ENCODE measurements at places on chromosomes 13 and 19.

GRCh38 chr19:1947651-1948209, 6.8 kb downstream of the CSNK1G2 start:
- DNase-seq, result no peak

DNA sequence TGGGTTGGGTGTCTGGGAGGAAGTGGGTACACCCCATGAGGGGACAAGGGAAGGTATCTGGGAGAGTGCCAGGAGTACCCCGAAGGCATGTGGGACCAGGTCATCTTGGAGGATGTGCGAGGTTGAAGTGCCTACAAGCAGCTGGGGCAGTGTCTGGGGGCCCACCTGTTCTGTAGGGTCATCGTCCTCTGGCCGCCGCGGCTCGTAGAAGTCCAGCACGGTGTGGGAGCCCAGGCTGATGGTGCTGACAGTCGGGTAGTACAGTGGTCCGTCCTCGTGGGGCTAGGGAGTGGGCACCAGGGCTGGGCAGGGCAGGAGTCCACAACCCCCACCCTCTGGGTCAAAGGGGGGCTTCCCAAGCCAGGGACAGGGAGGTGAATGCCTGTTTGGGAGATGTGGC, 1.8 kb upstream of the SYNE4 start:
- DNase-seq, result no peak

- DNase-seq, result no peak
Measured at GRCh38 chr13:105139380-105140285, 1395.8 kb downstream of the EFNB2 start.

DNA sequence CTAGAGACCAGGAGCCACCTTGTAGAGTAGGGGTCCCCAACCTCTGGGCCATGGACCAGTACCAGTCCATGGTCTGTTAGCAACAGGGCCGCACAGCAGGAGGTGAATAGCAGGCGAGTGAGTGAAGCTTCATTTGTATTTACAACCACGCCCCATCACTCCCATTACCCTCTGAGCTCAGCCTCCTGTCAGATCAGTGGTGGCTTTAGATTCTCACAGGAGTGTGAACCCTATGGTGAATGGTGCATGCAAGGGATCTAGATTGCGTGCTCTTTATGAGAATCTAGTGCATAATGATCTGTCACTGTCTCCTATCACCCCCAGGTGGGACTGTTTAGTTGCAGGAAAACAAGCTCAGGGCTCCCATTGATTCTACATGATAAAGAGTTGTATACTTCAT, 303.6 kb downstream of the KCNRG start:
- no peak for DNase-seq

DNA sequence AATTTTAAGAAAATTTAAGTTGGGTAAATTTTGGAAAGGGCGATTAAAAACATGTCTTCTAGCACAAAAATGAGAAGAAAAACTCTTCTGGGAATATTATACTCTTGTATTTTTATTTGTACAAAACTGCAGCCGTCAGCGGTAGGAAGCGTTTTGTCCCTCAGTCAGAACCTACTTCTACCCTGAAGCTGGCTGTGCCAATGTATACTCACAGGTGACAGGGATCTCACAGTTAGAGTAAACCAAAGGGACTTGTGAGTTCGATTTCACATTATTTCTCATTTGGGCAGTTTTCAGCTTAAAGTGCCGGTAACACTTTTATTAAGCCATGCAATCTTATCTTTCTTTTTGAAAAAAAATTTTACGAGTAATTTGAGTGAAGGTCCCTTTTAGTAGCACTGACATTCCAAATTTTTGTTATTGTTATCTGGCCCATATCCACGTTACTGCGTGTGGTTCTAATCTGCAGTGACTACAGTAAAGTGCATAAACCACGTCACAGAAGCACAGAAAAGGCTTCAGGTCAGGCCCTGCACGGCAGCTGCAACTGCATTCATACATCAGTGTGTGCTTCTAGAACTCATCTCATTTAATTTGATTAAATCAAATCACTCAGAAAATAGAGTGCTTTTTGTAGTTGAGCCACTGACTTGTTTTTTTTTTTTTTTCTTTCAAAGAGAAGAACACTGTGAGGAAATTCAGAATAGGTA, 387.3 kb downstream of the LIG4 start:
- no peak for DNase-seq

DNA sequence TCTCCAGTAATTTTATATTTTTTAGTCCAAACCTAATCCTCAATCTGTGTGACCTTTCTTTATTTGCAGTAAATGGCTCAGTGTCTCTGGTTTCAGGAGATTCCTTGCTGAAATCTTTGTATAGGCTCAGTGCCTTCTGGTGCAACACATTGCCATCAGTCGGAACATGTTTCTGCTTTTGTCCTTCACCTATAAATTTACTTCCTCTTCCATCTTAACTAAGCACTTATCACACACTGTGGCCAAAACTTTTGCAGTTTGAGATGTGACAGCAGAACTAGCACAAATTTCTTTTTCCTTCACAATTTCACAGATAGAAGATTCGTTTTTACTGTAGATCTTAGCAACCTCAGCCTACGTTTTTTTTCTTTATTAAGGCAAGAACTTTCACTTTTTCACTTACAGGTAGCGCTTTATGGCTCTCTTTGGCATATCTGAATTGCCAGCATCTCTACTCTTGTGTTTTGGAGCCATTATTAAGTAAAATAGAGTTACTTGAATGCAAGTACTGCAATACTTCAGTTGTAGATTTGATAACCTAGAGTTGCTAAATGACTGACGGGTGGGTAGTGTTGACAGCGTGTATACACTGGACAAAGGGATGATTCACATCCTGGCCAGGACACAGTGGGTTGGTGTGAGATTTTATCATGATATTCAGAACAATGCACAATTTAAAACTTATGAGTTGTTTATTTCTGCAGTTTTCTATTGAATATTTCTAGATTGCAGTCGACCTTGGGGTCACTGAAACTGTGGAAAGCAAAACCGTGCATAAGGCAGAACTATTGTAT, 44.3 kb downstream of the NDFIP2 start:
- no peak for DNase-seq

GRCh38 chr13:33761740-33762139, 56.2 kb upstream of the RFC3 start:
- no peak for DNase-seq

- no peak for DNase-seq
Measured at GRCh38 chr13:101757446-101758039, 305.1 kb downstream of the ITGBL1 start.

DNA sequence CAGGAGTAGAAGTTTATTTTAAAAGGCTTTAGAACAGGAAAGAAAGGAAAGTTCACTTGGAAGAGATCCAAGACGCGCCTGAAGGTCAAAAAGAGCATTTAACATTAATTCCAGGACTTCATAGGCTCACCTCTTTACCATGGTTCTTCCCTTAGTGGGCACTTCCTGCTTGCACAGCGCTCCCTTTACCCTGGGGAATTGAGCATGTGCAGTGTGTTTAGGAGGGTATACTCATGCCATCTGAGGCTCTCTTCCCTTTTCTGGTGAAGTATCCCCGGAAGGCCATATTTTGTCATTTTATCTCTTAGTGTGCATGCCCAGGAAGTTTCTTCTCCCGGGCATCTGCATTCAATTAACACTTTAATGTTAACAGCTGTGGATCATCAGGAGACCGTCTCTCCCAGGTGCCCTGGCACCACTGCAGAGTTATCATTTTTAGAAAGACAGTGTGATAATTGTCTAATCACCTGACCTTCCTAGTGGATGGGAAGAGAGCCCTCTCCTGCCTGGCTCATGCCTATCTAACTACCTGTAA, 66.1 kb upstream of the ABCC4 start:
- DNase-seq, result no peak

DNA sequence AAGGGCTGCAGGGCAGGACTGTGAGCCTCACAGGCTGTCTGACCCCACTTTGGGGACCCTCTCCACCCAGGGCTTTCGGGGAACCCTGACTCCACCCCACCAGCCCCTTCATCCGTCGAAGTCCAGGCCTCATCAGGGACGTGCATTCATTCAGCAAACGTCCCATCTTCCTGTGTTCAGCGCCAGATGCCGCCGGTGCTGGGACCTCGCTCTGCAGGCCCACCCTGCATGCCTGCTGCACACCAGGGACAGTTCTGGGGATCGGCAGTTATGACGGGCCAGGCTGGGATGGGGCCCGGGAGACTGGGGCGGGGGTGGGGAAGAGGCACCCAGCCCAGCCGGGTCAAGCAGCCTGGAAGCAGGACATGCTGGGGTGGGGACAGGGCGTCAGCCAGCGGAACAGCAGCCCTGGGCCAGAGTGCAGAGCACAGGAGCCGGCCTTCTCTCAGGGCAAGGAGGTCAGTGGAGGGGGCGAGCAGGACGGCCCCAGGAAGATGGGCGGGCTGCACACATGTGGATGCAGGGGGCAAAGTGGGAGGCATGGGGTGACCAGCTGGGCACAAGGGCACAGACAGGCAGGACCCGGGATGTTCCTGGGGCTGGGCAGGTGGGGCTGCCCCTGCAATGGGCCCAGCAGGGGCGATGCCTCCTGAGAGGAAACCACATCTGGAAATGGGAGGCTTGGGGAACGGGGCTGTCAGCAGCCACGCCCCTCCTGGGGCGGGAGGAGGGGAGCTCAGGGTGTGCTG, 5.1 kb downstream of the GAMT start:
- DNase-seq, result no peak

Data from epithelial cell of prostate (primary cell).